ENCODE measurements at places on chromosomes 4 and X. TPM values are rescaled to one million over a fixed set of nuclear protein-coding genes. Genes with fewer than 3 reads are reported as not detected.

GRCh38 chr4:11423465-11423864 is 5.2 kb downstream of the HS3ST1 start:
- H3K27me3 ChIP-seq, result peaks cover 12% of the 10 kb centered on the region
- DNase-seq, result no peak
- H3K36me3 ChIP-seq, result no peaks in the 10 kb centered on the region
- peaks cover 10% of the 10 kb centered on the region for H3K4me1 ChIP-seq
- H3K27ac ChIP-seq, result no peak overlapping the region

- DNase-seq, result no peak
- no peak overlapping the region for H3K27ac ChIP-seq
- H3K4me1 ChIP-seq, result no peaks in the 10 kb centered on the region
- no peaks in the 10 kb centered on the region for H3K27me3 ChIP-seq
- H3K4me3 ChIP-seq, result no peak overlapping the region
Observed at GRCh38 chrX:11319806-11320520, 26.8 kb downstream of the AMELX start.

DNA sequence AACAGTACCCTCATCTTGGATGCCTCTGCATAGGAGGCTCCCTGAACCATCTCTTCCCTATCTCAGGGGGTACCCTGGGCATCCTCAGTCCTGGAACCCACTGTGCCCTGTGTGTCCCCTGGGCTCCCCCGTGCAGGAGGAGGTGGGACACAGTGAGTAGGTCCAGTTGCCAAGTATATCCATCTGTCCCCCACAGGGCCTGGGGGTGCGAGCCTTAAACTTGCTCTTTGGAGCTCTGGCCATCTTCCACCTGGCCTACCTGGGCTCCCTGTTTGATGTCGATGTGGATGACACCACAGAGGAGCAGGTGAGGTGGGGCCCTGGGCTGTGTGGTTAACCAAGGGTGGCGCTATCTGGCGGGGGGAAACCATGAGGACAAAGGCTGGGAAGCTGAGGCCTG is 4.6 kb upstream of the EBP start:
- H3K27me3 ChIP-seq, result peaks cover 3% of the 10 kb centered on the region
- H3K4me1 ChIP-seq, result peaks cover 16% of the 10 kb centered on the region
- DNase-seq, result no peak
- H3K4me3 ChIP-seq, result no peak overlapping the region
- no peak overlapping the region for H3K27ac ChIP-seq

DNA sequence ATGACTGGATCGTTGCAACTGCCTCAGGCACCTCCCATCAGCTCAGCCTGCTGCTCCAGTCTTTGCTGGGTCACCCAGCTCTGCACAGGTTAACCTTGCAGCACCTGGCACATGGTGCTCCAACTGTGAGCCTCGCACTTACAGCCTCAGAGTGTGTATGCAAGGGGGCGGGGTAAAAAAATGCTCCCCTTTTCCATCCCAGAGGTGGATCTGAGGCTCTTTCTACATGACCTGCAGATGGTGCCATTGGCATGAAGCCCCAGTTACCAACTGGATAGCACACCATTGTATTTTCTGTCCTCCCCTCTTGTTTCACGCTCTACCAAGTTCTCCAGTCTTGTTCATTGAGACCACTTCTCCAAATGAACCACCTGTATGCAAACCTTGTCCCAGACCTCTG is 46.2 kb upstream of the TRPC3 start:
- no peak for DNase-seq
- H3K27ac ChIP-seq, result no peak overlapping the region
- H3K27me3 ChIP-seq, result no peaks in the 10 kb centered on the region
- H3K4me1 ChIP-seq, result no peaks in the 10 kb centered on the region
- no peaks in the 10 kb centered on the region for H3K36me3 ChIP-seq
- no peak overlapping the region for H3K4me3 ChIP-seq

DNA sequence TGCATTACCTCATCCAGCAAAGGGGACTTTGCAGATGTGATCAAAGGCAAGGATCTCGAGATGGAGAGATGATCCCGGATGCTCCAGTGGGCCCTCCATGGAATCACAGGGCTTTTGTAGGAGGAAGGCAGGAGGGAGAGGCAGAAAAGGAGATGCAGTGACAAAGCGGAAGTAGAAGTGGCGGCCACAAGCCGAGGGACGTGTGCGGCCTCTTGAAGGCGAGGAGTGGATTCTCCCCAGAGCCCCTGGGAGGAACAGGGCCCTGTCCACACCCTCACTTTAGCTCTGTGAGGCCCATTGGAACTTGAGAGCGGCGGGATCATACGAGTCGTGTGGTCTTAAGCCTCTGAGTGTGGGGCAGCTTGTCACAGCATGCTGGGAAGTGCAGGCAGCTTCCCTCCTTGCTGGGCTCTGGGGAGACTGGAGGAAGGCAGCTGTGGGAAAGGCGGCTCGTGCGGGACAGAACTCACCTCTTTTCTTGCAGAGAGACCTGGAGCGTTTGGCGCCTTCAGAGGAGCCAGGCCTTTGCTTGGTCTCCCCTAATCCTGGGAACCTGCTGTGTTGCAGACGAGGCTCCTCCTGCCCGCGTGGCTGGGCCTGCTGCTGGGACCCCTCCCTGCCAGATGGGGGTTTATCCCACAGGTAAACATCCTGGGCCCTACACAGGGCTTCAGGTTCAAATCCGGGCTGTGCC is 10.2 kb downstream of the SH3TC1 start:
- H3K27me3 ChIP-seq, result no peaks in the 10 kb centered on the region
- no peak for DNase-seq
- H3K4me3 ChIP-seq, result no peak overlapping the region
- peaks cover 11% of the 10 kb centered on the region for H3K4me1 ChIP-seq
- H3K36me3 ChIP-seq, result no peaks in the 10 kb centered on the region
- no peak overlapping the region for H3K27ac ChIP-seq

- no peak overlapping the region for H3K4me3 ChIP-seq
- no peaks in the 10 kb centered on the region for H3K36me3 ChIP-seq
- H3K27ac ChIP-seq, result no peak overlapping the region
Observed at GRCh38 chr4:146245246-146245645, 30.9 kb downstream of the REELD1 start.

- no peak for DNase-seq
- peaks cover 5% of the 10 kb centered on the region for H3K36me3 ChIP-seq
- H3K4me3 ChIP-seq, result no peak overlapping the region
Observed at GRCh38 chr4:117417856-117418255, 332.5 kb upstream of the TRAM1L1 start.

DNA sequence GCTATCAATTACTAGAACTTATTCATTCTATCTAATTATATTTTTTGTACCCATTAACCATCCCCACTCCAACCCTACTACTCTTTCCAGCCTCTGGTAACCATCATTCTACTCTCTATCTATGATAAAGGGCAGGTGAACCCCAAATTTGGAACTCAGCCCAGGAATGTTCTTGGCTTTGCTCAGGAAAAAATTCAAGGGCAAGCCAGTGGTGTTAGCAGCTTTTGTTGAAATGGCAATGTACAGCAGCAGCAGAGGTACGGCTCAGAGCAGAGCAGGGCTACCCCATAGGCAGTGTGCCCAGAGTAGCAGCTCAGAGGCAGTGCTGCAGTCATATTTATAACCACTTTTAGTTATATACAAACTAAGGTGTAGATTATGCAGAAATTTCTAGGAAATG is 138.2 kb downstream of the RNF150 start:
- no peaks in the 10 kb centered on the region for H3K27me3 ChIP-seq
- H3K4me1 ChIP-seq, result no peaks in the 10 kb centered on the region
- no peak for DNase-seq

GRCh38 chrX:1452516-1453394 is at the start of gene ASMTL:
Gene ASMTL (minus strand): TSS chrX:1452909. CDS start chrX:1452840, 69 bp downstream.
- H3K36me3 ChIP-seq, result peaks cover 8% of the 10 kb centered on the region
- H3K4me3 ChIP-seq, result peak within 1 kb of the TSS; percentile 86
- DNase-seq, result peak; percentile 100
- H3K27ac ChIP-seq, result peak within 1 kb of the TSS; percentile 98
- H3K4me1 ChIP-seq, result peaks cover 37% of the 10 kb centered on the region

GRCh38 chr4:37627263-37627662 is 58.9 kb downstream of the RELL1 start:
- H3K36me3 ChIP-seq, result peaks cover 8% of the 10 kb centered on the region
- no peaks in the 10 kb centered on the region for H3K4me1 ChIP-seq
- no peaks in the 10 kb centered on the region for H3K27me3 ChIP-seq
- no peak overlapping the region for H3K4me3 ChIP-seq

DNA sequence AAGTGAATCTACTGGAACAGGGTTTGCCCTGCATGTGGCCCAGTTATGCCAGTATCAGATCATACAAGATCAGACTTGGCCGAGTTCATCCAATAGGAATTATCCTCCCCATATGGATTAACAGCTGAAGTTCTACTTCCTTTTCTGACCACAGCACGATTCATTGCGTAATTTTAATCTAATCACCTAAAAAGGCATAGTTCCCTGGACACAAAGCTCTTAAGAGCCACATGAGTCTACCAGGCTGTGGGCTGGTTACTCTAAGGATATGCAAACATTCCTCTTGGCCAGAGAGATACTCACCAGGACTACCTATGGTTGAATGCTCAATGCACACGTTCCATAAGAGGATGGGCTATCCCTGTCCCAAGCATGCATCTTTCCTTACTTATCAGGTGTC is 46.9 kb downstream of the CHST7 start:
- no peak overlapping the region for H3K27ac ChIP-seq
- peaks cover 5% of the 10 kb centered on the region for H3K27me3 ChIP-seq

- H3K36me3 ChIP-seq, result peaks cover 7% of the 10 kb centered on the region
- peak overlapping the region; percentile 89 for H3K27ac ChIP-seq
- H3K4me3 ChIP-seq, result peak overlapping the region; percentile 91
- peaks cover 46% of the 10 kb centered on the region for H3K4me1 ChIP-seq
- DNase-seq, result no peak
Observed at GRCh38 chr4:1347410-1347864, 429 bp downstream of the UVSSA start.

DNA sequence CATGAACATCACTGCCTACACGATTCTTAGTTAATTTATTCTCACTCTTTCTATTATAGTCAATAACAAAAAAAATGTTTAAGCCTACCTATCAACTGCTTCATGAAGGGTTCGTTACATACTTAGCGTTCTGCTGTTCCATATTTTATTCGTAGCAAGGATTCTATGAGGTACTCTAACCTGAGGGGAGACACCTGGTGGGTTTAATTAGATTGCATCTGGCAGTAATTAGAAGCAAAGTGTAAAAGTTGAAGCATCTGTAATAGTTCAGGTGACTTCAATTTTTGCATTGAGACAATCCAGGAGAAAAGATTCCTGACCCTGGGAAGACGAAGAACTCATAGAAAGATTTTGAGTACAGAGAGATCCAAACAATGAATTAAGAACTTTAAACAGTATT is 1655.8 kb upstream of the TENM3 start:
- no peak for DNase-seq
- no peak overlapping the region for H3K4me3 ChIP-seq
- H3K4me1 ChIP-seq, result no peaks in the 10 kb centered on the region
- no peaks in the 10 kb centered on the region for H3K27me3 ChIP-seq
- H3K27ac ChIP-seq, result no peak overlapping the region

- DNase-seq, result no peak
- H3K36me3 ChIP-seq, result no peaks in the 10 kb centered on the region
- H3K27me3 ChIP-seq, result peaks cover 11% of the 10 kb centered on the region
Observed at GRCh38 chrX:50996930-50997329, 86.4 kb downstream of the BMP15 start.

GRCh38 chrX:37599729-37600128 is 28.3 kb downstream of the LANCL3 start:
- no peak for DNase-seq
- peaks cover 8% of the 10 kb centered on the region for H3K27me3 ChIP-seq
- no peaks in the 10 kb centered on the region for H3K36me3 ChIP-seq
- no peak overlapping the region for H3K4me3 ChIP-seq

GRCh38 chrX:30483996-30484395 is 93.6 kb downstream of the TASL start:
- no peak overlapping the region for H3K4me3 ChIP-seq
- DNase-seq, result no peak

GRCh38 chrX:53798281-53798680 is 111.8 kb upstream of the HUWE1 start:
- no peak overlapping the region for H3K4me3 ChIP-seq
- peak; percentile 34 for DNase-seq
- peaks cover 17% of the 10 kb centered on the region for H3K4me1 ChIP-seq
- H3K27me3 ChIP-seq, result peaks cover 5% of the 10 kb centered on the region
- no peaks in the 10 kb centered on the region for H3K36me3 ChIP-seq

- H3K27ac ChIP-seq, result no peak overlapping the region
- peaks cover 5% of the 10 kb centered on the region for H3K36me3 ChIP-seq
- no peaks in the 10 kb centered on the region for H3K4me1 ChIP-seq
- H3K27me3 ChIP-seq, result no peaks in the 10 kb centered on the region
- no peak overlapping the region for H3K4me3 ChIP-seq
- DNase-seq, result no peak
Observed at GRCh38 chr4:62344915-62345314, 1144.8 kb downstream of the ADGRL3 start.

DNA sequence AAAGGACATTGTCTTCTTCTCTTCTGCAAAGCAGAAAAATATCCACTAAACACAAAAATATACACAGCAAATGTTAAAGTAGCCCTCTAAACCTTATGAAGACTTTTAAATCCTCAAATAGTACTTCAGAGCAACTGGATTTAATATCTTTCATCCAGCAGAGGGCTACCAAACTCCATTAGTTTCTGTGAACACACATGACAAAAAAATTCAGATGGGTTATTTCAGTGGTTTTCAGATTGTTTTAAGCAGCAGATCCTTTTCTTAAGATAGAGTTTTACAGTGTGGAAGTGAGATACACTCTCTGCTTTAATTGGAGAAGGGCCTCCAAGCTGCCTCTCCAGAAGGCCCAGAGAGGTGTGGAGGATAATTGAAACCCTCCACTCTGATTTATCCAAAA is 56.7 kb downstream of the ANK2 start:
- no peaks in the 10 kb centered on the region for H3K36me3 ChIP-seq
- H3K4me3 ChIP-seq, result no peak overlapping the region
- no peak for DNase-seq
- peaks cover 1% of the 10 kb centered on the region for H3K27me3 ChIP-seq

DNA sequence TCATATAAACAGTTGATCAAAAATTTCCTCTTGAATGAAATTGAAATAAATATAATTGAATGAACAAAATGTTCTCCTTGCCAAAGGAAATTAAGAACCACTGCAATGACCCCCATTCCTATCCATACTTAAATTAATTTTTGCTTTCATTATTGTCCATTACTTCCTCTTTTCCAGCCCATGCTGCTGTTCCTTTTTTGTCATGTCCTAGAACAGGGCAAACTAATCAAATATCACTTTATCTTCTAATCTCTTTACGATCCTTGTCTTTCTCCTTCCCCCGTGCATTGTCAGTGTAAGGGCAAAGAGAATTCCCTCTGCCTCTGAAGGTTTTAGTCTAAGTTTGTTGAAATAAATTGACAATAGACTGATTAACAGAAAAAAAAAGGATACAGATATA is 203.0 kb downstream of the CENPC start:
- no peak overlapping the region for H3K4me3 ChIP-seq
- H3K36me3 ChIP-seq, result no peaks in the 10 kb centered on the region
- H3K4me1 ChIP-seq, result no peaks in the 10 kb centered on the region

Gene FGFBP2
- polyA plus RNA-seq, result 1,886 TPM

Gene SMIM31
- polyA plus RNA-seq, result not detected

Gene ARR3
- polyA plus RNA-seq, result not detected

Gene SYP
- 0.29 TPM for polyA plus RNA-seq

Gene DMD
- not detected for polyA plus RNA-seq

Gene GRIPAP1
- polyA plus RNA-seq, result 0.62 TPM

Gene STK26
- polyA plus RNA-seq, result 94.0 TPM

Gene BST1
- polyA plus RNA-seq, result 2.0 TPM

Gene STAG2
- polyA plus RNA-seq, result 52.5 TPM

Gene FGF13
- not detected for polyA plus RNA-seq

Gene WAS
- 43.0 TPM for polyA plus RNA-seq
